OCI-M1 (cell line): ENCODE measurements at places on chromosomes 7 and 10.

GRCh38 chr7:97732565-97733275 lies 834 bp downstream of the TAC1 start:
- DNase-seq, result no peak

GRCh38 chr7:10475940-10476641 lies 497.6 kb upstream of the PHF14 start:
- peak; percentile 1 for DNase-seq

DNA sequence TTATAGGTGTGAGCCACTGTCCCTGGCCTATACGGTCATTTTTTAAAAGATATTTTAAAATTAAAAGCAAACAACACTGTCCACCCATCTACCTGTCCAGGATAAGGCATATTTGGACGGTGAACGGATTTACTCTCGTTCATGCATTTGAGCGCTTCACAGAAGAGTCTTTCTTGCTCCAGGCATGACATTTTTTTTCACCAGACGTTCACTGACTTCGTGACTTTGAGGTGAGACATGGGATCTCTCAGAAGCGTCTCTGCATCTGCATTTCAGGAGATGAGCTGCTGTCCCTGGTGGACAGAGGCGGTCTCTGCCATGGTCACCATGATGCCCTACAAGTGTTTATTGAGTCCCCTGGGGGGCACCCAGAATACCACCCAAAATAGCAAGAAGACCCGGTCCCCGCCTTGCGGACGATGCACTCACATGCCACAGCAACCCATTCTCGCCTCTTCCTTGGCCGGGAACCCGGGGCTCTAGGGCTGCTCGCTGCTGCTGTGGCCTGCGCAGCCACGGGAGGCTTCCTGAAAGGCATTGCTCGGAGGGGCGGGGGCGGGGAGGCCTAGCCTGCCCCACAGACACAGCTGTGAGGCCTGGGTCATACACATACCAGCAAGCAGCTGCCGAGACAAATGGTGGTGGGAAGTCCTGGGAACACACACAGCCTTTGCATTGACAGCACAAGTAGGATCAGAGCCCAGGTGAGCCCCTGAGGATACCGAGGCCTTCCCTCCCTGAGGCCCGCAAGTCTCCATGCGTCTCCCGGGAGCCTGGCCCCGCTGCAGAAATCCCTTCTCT lies 84.4 kb downstream of the RGS10 start:
- DNase-seq, result no peak

GRCh38 chr10:70162151-70162891 lies 8.0 kb downstream of the SAR1A start:
- peak; percentile 50 for DNase-seq

DNA sequence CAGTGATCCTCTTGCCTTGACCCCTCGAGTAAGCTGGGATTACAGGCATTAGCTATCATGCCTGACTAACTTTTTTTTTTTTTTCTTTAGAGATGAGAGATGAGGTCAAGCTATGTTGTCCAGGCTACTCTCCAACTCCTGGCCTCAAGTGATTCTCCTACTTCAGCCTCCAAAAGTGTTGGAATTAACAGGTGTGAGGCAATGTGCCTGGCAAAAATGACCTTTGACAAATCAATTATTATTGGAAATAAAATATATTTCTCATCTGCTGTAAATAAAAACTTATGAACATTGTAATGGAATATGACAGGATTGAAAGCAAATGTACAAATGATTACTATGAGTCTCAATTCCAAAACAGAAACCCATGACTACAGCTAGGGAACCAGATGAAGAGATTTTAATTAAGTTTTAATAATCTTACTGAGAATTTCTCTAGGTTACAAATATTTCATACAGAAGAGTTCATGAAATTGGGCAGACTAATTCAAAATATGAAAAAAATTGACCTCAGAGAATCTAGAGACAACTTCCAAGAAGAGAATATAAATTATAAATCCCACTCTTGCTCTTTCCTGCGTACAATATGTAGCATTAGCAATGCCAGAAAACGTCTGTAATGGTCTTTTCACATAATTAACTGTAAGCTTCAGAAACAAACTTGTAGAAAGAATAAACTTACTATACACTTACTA lies 414.7 kb downstream of the DGKB start:
- DNase-seq, result no peak
